Pulmonary artery endothelial cell (primary cell): ENCODE measurements at places on chromosomes 7 and 10.

- no peak for DNase-seq
Observed at GRCh38 chr7:33986451-33986850, 81.1 kb downstream of the BMPER start.

DNA sequence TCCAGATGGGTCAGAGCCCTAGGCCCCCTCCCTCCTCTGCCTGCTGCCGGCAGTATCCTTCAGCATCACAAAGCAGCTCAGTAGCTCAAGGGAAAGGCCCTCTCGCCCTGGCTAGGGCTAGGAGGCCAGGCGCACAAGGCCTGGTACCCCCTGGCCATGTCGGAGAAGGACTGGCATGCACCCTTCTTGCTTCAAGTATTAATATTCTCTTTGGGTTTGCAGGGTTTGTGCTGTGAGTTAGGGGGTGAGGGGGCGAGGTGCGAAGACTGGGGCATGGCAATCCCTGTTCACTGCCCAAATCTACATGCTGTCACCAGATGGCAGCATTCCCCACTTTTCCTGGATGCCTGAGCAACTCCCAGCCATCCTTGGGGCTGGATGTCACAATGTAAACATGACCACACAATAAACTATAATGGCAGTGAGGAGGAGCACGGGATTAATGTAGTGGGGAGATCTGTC is 105.2 kb downstream of the NEURL1 start:
- DNase-seq = peak; percentile 36

- no peak for DNase-seq
Observed at GRCh38 chr10:24446739-24447138, 237.8 kb downstream of the KIAA1217 start.

DNA sequence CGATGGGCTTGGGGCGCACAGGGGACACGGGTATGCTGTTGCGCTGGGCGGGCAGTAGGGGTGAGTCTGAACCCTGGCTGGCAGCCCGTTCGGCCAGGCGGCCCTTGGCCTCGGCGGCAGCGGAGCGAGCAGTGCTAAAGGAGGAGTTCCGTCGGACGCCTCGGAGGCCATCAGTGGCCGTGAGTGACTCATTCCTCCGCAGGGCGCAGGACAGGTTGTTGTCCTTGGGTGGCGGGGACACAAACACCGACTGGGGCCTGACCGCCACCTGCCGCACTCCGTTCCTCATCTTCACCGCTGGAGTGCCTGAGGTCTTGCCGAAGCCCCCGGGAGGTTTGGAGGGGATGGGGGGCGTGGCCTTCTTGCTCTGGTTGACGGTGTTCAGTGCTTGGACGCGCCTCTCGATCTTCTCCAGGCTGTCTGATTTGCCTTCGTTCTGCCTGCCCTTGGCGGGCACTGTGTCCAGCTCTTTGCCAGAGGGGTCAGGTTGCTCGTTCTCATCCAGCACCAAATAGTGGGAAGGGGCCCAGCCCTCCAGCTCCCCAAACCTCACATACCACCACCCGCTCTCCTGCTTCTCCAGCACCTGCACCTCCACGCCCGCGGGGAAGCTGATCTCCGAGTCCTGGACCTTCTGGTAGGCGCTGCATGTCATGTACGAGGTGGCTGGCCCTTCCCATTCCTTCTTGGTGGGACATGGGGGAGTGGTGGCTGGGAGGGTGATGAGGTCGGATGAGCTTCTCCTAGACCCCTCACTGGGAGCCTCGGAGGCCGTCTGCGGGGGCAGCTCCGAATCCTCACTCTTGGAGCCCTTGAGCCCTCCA is 108.7 kb downstream of the NEURL1 start:
- DNase-seq = no peak
